Right cardiac atrium (tissue), 5 donors: ENCODE measurements at places on chromosomes 3 and 15. TPM values are rescaled to one million over a fixed set of nuclear protein-coding genes. Genes with fewer than 3 reads are reported as not detected.

Gene TAGLN3
- 0.74 TPM for total RNA-seq

Gene GP5
- not detected for total RNA-seq

Gene CCR2
- 2.5 TPM for total RNA-seq

GRCh38 chr15:57625703-57626448 is 34.2 kb downstream of the MYZAP start:
- DNase-seq, result no peak
